Activated naive CD4-positive, alpha-beta T cell treated with anti-CD3 and anti-CD28 coated beads for 36 hours (primary cell): ENCODE measurements at places on chromosomes 16 and 17.

DNA sequence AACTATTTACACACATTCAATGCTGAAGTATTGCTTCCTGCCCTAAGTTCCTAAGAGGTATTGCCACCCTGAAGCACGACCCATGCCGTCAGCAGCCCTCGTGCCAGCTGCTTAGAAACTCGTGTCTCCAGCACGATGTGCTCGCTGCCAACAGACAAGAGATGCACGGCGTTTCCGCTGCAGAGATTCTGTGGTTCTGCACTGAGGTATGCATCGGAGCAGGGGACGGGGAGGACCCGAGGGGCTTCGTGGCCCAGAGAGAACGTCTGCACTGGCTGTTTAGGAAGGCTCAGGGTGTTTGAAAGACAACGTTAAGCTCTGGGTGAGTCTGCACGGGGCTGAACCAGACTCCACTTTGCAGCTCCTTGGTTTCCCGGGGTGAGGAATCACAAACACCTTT, 82.7 kb upstream of the CREBBP start:
- peak; percentile 33 for DNase-seq

DNA sequence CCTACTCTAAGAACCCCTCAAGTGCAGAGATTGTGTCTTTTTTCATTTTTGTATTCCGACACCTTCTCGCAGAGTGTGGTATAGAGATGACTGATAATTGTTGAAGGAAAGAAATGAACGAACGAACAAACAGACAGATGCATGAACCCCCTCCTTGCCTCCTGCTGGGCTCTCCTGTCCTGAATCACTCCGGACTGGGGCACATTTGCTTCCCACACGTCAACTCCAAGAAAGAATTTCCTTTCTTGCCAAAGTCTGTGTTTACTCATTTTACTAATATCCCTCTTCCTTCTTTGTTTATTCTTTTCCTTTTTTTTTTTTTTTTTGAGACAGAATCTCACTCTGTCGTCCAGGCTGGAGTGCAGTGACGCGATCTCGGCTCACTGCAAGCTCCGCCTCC, 37.5 kb upstream of the BHLHA9 start:
- no peak for DNase-seq

GRCh38 chr17:61574542-61575351, 16.3 kb downstream of the NACA2 start:
- peak; percentile 38 for DNase-seq

- no peak for DNase-seq
Observed at GRCh38 chr16:270381-271255, 5.1 kb downstream of the RGS11 start.

GRCh38 chr16:57377080-57377841, 5.0 kb downstream of the CX3CL1 start:
- DNase-seq = peak; percentile 40

DNA sequence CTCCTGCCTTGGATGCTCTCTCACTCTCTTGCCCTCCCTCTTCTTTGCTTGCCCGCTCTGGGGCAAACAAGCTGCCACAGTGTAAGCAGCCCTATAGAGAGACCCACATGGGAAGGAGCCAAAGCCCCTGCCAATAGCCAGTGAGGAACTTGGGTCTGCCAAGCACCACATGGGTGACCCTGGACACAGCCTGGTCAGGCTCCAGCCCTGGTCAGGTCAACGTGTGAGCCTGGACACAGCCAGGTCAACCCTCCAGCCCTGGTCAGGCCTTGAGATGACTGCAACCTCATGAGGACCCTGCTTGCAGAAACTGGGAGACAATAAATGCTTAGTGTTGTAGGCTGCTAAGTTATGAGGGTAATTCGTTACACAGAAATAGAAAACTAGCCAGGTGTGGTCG, 14.3 kb upstream of the PHOSPHO1 start:
- DNase-seq = no peak

GRCh38 chr17:13743906-13744305, 142.2 kb upstream of the HS3ST3A1 start:
- no peak for DNase-seq

- no peak for DNase-seq
Observed at GRCh38 chr17:72812823-72813222, 279.7 kb downstream of the SLC39A11 start.

GRCh38 chr17:38920374-38921291, 4.8 kb upstream of the LASP1NB start:
- DNase-seq = no peak

DNA sequence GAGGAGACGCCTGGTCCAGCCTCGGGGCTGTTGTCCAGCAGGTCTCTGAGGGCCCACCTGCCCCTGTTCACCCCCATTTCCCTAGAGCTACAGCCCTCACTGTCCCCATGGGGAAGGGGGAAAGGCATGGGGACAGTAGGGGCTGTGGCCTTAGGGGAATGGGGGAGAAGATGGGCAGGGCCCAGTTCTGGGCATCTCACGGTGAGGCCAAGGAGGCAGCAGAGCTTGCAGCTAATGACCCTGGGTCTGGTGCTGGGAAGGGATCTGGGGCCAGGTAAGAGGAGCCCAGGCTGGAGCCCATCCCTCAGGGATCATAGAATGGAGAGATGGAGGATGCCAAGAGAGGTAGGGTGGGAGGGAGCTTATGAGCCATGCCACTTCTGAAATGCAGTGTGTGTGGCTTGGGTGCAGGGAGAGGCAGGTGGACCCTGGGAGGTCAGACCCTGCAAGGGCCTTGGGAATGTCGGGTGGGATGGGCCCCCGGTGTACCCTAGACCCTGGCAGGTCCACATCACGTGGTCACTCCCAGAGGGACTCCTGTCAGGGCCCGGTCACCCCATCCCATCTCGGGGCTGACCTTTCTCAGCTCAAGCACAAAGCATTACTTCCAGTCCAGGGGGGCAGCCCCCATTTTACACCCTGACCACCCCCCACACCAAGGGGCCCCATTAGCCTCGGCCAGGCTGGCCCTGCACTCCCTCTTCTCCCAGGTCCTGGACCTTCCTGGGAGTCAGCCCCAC, 35.9 kb upstream of the KSR1 start:
- DNase-seq = no peak
